ENCODE measurements at places on chromosomes 2 and 18.

- DNase-seq = no peak
Measured at GRCh38 chr2:108182489-108182888, 57.3 kb upstream of the SULT1C3 start.

- DNase-seq = no peak
Measured at GRCh38 chr2:9196637-9197036, 10.0 kb upstream of the ASAP2 start.

DNA sequence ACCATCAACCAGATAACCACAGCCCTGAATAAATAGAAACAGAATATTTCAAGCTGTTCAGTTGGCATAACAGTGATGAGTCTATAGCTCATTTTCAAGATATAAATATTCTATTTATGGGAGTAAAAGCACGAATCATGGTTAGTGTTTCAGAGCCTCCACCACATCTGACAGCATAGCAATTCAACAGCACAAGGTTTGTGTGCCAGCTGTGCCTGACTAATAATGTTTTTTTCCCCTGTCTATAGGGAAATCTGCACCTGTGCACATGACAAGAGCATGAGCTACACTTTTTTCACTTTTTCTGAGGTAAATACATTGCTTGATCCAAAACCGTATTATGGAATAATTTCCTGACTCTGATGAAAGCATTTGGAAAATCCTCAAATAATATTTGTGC is 251.3 kb downstream of the RPIA start:
- no peak for DNase-seq

DNA sequence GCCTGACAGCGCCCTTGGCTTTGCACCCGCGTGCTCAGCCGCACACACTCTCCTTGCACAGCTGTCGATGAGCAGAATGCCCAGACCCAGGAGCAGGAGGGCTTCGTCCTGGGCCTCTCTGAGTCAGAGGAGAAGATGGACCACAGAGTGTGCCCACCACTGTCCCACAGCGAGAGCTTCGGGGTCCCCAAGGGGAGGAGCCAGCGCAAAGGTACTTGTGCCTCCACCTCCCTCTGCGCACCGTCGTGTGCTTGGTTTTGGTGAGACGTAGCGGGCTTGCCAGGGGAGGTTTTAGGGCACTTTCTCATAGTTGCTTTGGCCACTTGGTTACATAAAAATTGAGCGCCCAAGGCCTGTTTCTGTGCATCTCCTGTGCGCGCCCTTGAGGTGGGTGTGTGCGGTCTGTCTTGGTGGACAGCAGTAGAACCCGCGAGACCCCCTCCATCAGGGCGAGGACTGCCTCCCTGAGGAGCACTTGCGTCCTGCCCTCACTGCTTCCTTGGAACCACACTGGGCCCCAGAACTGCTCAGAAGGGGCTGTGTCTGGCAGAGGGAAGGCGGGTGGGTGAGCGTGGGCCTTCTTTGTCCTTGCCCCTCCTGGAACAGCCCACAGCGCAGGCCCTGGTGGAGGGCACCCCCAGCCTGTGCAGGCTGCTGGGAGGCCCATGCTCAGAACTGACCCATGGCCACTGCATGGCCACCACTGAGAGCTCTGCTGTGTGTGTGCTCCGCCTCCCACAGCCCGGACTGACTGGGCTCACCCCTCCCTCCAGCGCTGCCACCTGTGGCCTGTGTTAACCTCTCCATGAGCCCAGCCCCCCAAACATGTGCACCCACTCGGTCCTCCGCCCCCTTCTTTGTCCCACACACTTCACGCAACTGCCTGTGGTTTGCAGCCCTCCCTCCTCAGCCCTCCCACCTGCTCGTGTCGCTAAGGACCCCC is 95.9 kb downstream of the DGKD start:
- DNase-seq = no peak

DNA sequence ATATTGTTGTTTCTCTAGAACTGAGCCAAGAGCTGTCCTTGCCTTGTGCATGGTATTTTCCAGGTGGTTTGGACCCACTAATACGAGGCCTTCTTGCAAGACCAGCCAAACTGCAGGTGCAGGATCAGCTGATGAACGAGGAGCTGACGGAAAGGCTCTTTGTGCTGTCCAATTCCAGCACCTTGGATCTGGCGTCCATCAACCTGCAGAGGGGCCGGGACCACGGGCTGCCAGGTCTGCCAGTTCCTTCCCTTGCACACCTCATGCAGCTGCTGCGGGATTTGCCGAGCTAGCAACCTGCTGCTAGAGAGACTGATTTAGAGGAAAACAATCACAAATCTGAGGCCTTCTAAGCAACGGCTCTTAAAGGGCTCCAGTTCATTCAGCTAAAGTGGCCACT is 74.5 kb downstream of the TPO start:
- no peak for DNase-seq

DNA sequence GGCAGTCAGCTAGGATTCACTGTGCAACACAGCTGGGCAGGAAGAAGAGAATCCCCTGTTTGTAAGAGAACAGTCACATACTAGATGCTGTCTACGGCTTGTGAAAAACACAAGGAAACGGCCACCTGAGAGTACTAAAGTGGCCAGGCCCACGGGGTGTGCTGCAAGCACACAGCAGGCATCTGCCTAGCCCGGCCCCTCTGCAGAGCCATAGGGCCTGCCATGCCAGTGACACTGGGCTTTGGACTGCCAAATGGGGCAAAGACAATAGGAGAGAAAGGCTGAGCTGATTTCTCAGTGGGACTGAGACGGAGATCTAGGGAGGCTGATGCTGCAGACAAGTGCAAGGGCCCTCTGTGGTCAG is 10.3 kb downstream of the TUBB6 start:
- no peak for DNase-seq

DNA sequence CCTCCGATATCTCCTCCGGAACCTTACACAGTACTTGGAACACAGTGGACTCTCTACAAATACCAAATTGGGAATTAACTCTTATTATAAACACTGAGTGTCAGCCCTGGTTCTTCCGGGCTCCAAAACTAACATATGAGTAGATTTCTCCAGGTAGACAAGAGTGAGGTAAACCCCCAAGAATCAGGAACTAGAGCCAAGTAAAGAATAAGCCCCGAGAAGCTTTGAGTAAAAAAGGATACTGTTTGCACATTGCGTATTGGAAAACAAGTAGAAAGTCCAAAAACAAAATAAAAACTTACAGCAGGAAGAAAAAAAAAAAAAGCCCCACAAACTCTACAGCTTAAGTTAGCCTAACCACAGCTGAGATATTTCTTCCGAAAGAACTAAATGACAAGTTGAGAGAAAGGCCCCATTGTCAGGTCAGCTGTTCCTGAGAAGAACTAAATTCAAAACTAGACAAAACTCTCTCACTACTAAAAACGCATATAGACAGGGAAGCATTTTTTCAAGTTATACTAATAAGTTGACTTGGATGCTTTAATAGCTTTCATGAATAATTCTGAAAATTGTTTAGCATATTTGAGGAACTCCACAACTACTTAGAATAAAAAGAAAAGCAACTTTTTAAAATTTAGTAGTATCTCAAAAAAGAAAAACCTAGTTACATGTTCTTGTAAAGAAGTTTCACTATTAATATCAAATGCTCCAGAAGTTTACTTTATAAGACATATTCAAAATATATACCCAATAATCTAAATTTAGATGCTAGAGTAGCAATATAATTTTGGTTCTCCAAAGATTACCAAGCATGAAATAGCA is 4.3 kb upstream of the HAAO start:
- DNase-seq = no peak

- no peak for DNase-seq
Measured at GRCh38 chr2:233407771-233408181, 53.5 kb downstream of the DGKD start.

GRCh38 chr18:77346208-77346810 is 96.7 kb downstream of the GALR1 start:
- no peak for DNase-seq

DNA sequence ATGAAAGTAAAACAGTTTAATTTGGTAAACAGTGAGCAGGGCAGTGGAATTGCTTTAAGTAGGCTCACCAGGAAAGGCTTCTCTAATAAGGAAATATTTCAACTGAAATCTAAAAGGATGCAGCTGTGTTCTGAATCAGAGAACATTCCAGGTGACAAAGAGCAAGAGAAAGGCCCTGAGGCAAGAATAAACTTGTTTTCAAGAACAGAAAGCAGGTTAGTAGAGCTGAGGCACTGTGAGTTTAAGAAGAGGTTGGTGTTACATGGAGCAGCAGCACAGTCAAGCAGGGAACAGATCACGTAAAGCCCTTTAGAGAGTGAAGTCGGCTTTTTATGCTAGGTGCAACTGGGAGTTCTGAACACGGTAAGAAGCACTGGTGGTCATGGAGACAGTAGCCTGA is 57.0 kb upstream of the SCN1A start:
- no peak for DNase-seq

GRCh38 chr18:25136416-25137196 is 215.4 kb downstream of the ZNF521 start:
- no peak for DNase-seq

GRCh38 chr2:39870871-39871270 is 91.8 kb upstream of the THUMPD2 start:
- DNase-seq = no peak

DNA sequence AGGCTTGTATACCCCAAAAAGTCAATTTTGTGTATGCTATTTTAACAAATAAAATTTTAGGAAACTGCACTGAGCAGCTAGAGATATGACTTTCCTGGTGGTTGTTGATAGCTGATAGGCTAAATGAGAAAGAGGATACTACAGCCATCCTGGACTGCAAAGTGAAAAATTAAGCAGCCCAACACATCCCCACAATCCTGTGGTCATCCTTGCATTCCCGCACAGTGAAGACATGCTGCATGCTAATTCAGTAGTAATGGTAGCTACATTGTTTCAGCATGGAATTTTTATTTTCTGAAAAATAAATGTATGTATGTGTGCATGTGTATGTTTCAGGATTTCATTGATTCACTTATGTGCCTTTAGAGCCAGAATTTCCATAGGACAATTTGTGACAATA is 124.2 kb upstream of the CCDC68 start:
- no peak for DNase-seq

DNA sequence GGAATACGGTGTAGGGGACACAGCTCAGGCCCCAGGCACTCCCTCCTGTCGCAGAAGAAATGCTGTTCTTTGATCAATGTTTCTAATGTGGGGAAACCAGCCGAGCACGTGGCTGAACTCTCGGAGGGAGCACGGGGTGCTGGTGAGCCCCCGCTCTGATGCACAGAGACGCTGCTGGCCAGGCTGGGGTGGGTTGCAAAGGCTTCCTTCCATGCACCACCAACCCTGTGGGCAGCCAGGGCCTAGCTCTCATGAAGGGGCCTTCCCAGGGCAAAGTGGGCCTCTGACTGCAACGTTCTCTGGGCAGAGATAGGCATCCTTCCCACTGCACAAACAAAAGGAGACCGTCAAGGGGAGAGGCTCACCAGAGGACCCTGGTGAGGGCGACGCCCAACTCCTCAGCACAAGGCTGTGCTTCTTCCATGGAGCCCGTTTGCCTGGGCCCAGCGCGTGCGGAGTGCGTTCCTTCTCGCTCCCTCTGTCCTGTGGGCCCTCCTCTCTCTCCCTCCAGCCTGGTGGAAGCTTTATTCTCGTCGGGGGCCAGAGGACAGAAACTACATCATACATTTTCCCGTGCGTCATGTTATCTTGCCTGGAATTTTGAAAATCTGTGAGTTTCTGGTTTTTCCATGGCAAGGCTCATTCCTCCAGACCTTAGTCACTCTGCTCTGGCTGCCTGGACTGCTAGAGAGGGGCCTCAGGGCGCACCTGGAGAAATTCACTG is 61.1 kb upstream of the SP3 start:
- DNase-seq = no peak

DNA sequence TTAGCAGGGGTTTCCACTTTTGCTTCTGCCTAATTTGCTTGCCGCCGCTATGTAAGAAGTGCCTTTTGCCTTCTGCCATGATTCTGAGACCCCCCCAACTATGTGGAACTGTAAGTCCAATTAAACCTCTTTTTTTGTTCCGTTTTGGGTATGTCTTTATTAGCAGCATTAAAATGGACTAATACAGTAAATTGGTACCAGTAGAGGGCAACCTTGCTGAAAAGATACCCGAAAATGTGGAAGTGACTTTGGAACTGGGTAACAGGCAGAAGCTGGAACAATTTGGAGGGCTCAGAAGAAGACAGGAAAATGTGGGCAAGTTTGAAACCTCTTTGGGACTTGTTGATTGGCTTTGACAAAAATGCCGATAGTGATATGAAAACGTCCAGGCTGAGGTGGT is 216.1 kb upstream of the FSIP2 start:
- no peak for DNase-seq

GRCh38 chr2:54531558-54531957 is 75.4 kb downstream of the SPTBN1 start:
- DNase-seq = no peak

- no peak for DNase-seq
Measured at GRCh38 chr18:59052965-59053820, 86.5 kb upstream of the SEC11C start.

- no peak for DNase-seq
Measured at GRCh38 chr2:84717302-84717701, 163.6 kb downstream of the TRABD2A start.

GRCh38 chr2:199631129-199631528 is 173.4 kb upstream of the SATB2 start:
- no peak for DNase-seq

DNA sequence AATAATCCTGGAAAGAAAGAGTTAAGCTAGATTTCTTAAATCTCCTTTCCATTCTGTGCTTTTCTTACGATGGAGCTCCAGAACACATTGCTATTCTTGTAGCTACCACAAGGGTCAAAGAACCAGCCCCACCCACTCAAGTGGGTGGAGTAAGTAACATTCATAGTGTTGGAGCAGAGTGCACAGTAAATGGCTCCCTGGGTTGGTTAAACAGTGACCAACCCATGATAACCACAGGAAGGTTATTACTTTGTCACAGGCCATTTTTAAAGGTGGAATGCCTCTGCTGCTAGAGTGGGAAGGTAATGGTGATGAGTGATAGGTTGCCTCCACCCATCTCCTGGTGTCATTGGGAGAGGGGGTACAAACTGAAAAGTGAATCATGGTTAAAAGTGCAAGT is 13.9 kb downstream of the ARPC2 start:
- DNase-seq = no peak

- DNase-seq = no peak
Measured at GRCh38 chr2:215188078-215188477, 49.7 kb upstream of the ABCA12 start.

GRCh38 chr2:30046396-30046795 is 100.4 kb upstream of the YPEL5 start:
- no peak for DNase-seq

GRCh38 chr2:119679846-119680245 is 845 bp downstream of the TMEM177 start:
- no peak for DNase-seq

DNA sequence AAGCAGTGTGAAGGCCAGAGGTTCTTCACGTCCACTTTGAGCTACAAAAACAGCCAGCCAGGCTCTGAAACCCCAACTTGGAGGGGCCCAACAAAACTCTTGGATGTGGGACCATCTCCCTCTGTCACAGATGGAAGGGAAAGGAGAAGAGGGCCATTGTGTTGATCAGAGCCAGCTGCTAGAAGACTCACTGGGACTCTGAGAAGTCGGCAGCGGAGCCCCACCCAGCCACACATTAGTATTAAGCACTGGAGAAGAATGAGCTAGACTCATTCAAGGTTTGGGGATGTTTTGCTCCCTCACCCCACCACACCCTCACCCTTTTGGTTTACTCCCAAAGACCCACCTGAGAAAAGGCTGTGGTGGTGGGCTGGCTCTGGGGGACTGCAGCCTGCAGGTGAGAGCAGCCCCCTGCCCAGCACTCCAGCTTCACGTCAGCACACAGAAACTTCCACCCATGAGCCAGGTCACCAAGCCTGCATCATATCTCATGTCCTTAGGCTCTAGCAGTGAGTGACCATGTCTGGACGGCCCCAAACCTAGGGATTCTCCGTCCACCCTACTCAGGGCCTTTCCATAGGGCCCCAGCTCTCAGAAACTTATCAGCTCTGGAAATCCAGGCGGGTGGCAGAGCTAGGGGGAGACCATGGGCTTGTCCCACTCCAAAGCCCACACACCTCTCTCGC is 12.6 kb downstream of the TEX51 start:
- no peak for DNase-seq
